NCI-H774 (cell line): ENCODE measurements at places on chromosomes 4 and X.

DNA sequence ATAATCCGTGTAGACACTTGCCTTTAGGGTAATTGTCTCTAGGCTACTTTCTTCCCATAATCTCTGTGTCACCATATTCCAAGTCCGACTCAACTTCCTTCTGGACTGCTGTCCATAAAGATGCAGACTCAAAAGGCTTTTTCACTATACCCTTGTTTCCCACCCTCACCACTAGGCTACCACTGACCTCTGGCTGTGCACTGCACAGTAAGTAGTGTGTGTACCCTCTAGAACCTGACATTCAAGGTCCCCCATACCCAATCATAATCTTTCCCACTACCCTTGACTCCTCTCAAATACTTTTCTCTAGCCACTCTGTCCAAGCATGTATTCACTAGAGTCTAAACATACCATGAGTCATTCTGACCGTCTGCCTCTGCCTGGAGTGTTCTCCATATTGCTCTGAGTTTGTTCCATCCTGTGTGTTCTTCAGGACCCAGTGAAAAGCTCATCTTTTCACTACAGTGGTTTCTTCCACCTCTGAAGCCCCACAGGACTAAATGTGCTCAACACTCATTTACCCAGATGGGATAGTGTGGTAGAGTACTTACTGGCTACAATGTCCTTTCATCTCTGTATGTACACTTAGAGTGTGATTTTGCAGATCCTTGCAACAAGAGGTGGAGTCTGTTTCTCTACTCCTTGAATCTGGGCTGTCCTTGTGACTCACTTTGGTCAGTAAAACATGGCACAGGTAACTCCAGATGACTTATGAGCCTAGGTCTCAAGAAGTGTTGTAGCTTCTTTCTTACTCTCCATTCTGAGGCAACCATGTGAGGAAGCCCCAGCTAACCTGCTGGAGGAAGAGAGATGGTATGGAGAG, 17.4 kb downstream of the JADE3 start:
- DNase-seq, result no peak

DNA sequence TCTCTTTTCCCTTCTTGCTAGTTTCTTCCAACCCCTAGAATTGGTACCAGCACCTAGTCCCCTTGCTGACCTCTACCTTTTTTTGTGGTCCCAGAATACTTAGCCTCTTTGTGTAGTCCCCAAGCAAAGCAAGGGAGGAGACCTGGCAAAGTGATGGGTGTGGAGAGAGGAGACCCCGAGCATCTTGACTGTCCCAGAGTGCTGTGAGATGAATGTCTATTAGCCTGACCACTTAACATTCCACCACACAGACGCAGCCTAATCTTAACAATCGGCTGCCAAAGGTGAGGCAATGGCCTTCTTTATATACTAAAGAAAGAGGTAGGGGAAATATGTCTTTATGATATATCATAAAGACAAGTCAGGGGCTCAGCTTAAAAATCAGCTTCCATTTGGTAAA, 55.9 kb downstream of the TRIM2 start:
- no peak for DNase-seq

- no peak for DNase-seq
Measured at GRCh38 chrX:118000518-118000917, 116.1 kb downstream of the KLHL13 start.

DNA sequence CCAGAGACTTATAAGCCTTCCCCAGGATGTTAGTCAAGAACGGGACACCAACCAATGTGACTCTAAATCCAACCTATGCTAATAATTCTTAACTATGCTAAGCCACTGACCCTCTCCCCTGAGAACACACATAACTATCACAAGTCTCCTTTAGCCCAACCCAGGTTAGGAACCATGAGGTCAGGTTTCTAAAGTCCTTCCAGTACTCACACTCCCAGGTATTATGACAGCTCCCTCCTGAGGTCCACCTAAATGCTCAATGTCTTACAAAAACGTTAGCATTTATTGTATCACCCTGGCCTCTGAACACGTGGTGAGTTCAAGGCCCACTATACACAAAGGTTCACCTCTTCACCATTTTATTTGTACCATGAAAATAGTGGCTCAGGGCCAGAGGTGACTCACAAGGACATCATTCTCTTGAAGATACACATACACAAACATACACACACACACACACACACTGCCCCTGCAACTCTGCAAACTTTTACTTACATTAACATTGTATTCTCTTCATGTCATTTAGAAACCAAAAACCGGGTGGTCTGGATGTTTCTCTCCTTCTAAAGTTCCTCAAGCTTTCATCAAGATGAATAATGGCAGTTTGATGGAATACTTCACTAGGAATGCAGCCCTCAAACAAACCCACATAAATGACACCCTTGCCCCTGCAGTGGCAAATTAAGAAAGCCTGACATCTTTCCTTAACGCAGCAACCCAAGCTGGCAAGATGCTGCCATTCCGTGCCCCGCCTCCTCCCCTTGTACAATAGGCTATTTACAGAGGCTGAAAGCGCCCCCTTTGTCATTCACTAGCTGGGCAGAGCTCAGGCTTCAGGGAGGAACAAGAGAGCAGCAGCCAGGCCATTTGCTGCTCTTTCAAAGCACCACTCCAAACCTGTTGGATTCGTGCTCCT, 17.7 kb downstream of the ACSL1 start:
- no peak for DNase-seq

GRCh38 chr4:163395055-163395454, 51.4 kb downstream of the NPY5R start:
- no peak for DNase-seq

- DNase-seq, result no peak
Measured at GRCh38 chr4:146255874-146256273, 41.5 kb downstream of the REELD1 start.

DNA sequence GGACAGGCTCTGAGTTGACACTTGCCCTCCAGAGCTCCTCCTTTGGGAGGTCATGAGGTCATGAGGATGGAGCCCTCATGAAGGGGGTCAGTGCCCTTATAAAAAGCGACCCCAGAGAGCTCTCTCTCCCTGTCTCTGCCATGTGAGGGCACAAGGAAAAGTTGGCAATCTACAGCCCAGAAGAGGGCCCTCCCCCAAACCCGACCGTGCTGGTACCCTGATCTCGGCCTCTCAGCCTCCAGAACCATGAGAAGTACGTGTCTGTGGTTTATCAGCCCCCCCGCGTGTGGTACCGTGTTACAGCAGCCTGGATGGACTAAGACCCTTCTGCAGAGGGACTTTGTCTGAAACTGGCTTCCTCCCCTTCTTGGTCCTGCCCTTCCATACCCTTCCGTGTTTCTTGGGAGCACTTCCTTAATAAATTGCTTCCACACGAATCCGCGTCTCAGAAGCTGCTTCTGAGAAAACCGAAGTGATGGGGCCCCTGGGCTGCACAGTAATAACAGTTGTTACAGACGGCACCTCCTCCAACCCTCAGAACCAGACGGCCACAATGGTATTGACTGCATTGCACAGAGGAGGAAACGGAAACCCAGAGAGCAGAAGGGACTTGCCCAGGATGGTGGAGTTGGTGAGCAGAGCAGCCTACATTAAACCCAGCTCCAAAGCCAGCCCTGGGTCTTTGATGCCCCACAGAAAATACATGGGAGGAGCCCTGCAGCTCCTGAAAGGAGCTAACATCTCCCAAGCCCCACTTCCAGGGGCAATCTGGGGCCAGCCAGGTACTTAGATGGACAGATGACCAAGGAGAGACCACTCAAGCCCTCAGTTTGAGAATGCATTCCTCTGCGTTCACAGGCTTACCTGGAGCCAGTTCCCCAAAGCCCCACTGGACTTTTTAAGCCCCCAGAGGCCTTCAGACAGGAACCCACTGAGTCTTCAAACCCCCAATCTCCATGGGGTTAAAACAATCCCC, 242.7 kb downstream of the BCOR start:
- DNase-seq, result no peak

DNA sequence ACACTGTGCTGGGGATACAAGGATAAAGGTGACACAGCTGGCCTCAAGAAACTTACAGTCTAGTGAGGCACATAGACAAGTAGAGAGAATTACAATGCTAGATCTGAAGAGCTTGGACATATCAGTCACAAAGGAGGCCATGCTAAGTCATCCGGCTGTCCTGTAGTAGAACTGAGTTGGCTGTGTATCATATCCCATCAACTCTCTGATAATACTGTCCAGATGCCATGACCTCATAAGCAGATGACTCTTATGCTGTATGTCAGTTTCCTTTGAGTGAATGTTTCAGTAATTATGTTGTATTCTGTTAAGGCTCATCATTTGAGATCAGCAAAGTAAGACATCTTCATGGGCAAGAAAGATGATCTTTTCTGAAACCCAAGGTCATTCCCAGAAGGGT, 442.9 kb downstream of the MID1IP1 start:
- no peak for DNase-seq

GRCh38 chr4:140047786-140048185, 106.2 kb downstream of the MAML3 start:
- no peak for DNase-seq

DNA sequence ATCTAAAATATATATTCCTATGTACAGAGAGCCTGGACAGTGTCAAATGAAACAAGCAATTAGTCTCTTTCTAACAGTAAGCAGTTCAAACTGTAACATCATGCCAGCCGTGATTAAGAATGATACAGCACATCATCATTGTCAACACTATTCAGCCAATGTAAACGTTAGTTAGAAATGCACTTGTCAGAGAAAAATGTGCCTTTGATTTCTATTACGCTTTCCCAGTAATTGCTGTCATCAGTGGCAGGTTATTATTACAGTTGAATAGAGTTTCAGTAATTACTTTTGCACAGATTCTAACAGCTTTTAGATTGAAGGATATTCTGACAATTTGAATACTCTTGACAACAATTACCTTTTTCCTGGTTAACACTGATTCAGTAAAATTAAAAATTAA, 1007.1 kb downstream of the SH3BGRL start:
- DNase-seq, result no peak

GRCh38 chr4:138953961-138954371, 61.6 kb upstream of the NOCT start:
- DNase-seq, result no peak

GRCh38 chr4:2071912-2072867, 13.1 kb downstream of the NAT8L start:
- no peak for DNase-seq

DNA sequence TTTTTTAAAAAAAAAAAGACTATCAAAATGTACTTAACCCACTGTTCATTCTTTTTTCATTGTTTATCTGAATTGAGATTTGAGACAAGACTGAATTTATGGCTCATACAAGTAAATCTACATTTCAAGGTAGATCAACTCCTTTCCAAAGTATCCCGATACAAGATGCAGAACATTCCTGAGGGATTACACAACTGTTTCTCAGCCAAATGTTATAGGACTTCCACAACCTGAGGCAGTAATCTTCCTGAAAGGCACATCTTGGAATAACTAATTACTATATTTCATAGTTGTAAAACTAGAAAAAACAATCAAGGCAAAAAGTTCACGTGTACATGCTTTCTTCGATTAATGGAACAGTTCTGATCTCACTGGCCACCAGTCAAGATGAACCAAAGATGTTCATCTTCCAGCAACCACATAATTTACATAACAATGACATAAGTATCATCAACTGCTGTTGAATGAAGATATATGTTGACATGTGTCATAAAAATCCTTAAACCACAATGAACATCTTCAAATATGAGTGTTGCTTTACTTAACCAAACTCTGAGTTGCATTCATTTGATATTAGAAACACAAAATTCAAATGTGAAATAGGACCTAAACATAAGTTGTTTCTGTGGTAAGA, 225.2 kb upstream of the DKK2 start:
- no peak for DNase-seq

DNA sequence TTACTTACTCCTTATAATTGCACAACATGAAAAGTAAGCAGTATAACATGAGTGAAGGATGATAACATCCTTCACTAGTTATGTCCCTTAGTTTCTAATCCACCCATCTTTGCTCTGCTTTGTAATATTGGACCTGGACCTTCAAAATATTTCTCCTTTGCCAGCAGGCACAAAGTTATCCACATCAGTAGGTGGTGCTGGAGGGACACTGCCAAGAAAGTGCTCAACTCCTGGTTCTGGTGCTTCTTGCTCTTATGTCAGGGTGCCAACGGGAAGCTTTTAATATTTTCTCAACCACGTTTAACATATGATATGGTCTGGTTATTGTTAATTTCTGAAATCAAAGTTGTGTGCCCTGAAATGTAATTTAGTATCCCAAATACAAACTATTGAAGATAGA, 49.1 kb downstream of the TMEM165 start:
- no peak for DNase-seq

DNA sequence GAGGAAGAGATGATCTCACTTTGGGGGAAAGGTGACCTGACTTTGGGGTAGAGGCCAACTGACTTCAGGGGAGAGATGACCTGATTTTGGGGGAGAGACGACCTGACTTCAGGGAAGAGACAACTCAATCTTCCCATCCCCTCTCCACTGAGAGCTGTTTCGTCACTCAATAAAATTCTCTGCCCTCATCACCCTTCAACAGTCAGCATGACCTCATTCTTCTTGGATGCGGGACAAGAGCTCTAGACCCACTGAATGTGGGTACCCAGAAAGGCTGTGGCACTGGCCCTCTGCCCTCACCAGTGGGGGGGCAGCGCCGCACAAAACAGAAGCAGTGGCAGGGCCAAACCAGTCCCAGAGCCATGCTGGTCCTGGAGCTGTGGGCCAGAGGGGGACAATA, 34.6 kb downstream of the ATXN3L start:
- DNase-seq, result no peak

DNA sequence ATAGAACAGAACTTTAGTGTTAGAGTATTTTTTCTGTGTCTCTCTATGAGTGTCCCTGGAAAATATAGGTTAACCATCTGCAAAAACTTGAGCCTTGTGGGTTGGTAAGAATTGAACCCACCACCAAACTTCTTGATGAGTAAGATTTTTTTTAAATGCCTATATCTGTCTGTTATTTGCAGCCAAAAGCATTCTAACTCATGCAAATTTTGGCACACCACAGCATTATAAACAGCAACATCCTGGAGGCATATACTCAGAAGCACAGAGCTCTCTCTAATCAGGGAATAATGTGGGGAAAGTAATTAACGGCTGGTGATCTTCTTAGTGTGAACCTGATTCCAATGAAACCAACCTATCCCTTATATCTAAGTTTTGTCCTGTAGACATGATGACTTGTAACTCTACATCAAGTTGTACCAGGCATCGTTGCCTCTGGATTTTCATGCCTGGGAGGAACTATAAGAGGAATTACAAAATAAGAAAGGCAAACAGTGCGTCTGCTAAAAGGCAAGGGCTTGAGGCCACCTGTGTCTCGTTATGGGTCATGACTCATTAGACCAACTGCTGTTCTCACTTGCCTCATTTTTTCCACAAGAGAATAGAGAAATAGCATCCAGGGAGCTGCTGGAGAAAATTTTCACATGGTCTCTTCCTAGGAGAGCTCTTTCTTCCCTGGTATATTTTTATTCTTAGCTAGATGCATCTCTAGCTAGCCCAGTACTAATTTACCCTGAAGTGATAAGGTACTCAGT, 202.4 kb downstream of the CHIC2 start:
- DNase-seq, result peak; percentile 35

GRCh38 chr4:75232546-75232945, 281.7 kb downstream of the RCHY1 start:
- DNase-seq, result no peak

GRCh38 chr4:96698831-96699230, 858.9 kb downstream of the PDHA2 start:
- no peak for DNase-seq

- DNase-seq, result no peak
Measured at GRCh38 chr4:94848326-94848725, 90.6 kb downstream of the BMPR1B start.

GRCh38 chrX:129665916-129666644, 11.3 kb upstream of the APLN start:
- no peak for DNase-seq
